BJ (cell line): ENCODE measurements at places on chromosomes 3 and 15.

DNA sequence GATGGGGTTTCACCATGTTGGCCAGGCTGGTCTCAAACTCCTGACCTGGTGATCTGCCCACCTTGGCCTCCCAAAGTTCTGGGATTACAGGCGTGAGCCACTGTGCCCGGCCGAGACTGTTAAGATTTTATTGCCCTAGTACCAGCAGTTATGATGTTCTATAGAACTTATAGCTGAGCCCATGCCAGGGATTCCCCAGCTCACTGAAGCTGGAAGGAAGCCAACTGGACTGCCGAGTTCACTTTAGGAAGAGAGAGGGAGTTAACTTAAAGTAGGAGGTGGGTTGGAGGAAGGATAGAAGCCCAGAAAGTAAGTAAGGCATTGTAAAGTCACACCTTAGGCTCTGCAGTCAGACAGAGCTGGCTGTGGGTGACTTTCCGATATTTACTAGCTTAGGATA, 101.1 kb upstream of the BOC start:
- DNase-seq: no peak

DNA sequence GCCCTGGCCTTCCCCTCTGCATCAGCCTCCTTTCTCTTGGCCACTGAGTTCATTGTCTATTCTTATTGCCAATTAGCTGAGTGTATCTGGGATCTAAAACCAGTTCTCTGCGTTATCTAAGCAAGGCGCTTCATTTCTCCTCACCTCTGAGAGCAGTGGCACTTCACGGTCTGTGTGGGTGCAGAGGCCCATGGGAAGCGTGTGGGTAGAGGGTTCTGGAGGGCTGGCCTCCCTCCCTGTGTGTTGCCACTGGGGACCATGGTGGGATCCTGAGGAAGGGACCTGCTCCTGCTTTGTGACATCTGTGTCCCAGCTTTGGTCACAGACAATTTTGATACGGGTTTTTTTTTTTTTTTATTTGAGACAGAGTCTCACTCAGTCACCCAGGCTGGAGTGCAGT, 32.7 kb downstream of the EDEM1 start:
- no peak for DNase-seq

GRCh38 chr3:32003380-32003779, 21.8 kb downstream of the ZNF860 start:
- no peak for DNase-seq

GRCh38 chr3:107206945-107207344, 170.3 kb upstream of the CCDC54 start:
- DNase-seq: no peak

GRCh38 chr3:157045238-157045850, 114.6 kb downstream of the CCNL1 start:
- DNase-seq: no peak

- DNase-seq: peak; percentile 23
Observed at GRCh38 chr3:71503525-71504249, 79.8 kb downstream of the FOXP1 start.

GRCh38 chr3:17301271-17301670, 416.5 kb downstream of the PLCL2 start:
- no peak for DNase-seq

DNA sequence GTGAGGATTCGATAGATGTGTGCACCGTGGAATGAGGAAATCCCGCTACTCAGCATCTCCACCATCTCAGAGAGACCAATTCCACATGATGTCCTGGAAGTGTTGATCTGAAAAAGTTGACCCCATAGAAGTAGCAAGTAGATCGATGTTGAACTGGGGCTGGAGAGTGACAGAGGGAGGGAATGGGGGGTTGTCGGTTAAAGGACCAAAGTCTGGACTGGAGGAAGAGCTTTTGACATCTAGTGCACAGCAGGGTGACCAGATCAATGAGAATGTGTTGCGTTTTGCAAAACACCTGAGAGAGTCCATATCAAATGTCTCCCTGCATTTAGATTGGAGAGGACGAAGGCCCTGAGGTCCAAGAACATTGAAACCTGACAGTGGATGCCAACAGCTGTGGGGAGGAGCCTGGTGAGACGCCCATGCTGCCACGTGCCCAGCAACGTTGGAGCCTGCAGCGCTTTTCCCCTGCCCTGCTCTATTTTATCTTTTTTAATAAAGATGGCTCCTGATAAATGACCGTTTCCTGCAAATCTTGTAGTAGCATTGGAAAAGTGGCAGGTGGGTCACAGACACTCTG, 30.1 kb upstream of the RPL32 start:
- no peak for DNase-seq

- no peak for DNase-seq
Observed at GRCh38 chr15:51736751-51737521, 519 bp downstream of the LYSMD2 start.

- DNase-seq: no peak
Observed at GRCh38 chr15:69576035-69576526, 123.5 kb downstream of the RPLP1 start.

DNA sequence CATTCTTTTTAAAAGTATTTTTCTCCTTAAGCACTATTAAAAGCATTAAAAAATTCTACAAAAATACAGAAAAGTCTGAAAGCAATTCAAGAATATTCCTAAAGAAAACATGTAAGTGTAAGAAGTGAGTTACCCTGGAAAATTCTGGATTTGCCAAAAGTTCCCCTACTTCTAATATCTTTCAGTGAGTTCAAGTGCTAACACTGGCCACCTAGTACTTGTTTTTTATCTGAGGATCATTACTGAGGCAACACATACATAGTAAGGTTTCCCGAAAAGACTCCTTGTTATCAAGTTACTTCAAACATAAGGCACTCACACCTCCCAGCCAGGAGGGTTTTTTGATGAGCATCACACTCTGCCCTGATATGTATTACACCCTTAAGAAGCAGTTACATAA, 158.4 kb downstream of the TIGIT start:
- DNase-seq: no peak

- DNase-seq: no peak
Observed at GRCh38 chr3:180188512-180189309, 152.0 kb upstream of the PEX5L start.

- DNase-seq: no peak
Observed at GRCh38 chr3:146498002-146498736, 28.8 kb upstream of the PLSCR2 start.

DNA sequence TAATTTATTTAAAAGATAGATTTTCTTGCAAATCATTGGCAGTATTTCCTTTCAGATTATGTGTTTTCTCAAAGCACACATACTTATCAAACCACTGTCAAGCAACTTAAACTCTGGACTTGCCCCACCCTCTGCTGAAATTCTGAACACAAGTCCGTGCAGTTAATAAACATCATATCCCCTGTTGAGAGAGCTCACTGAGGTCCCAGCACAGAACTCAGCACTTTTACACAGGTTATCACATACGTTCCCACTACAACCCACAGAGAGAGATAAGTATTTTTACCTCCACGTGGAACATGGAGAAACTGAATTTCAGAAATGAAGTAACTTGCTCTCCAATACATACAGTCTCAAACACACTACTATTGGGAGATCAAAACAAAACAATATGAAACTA, 267.6 kb upstream of the IGF1R start:
- no peak for DNase-seq

GRCh38 chr3:154015307-154015706, 105.9 kb upstream of the ARHGEF26 start:
- DNase-seq: no peak

DNA sequence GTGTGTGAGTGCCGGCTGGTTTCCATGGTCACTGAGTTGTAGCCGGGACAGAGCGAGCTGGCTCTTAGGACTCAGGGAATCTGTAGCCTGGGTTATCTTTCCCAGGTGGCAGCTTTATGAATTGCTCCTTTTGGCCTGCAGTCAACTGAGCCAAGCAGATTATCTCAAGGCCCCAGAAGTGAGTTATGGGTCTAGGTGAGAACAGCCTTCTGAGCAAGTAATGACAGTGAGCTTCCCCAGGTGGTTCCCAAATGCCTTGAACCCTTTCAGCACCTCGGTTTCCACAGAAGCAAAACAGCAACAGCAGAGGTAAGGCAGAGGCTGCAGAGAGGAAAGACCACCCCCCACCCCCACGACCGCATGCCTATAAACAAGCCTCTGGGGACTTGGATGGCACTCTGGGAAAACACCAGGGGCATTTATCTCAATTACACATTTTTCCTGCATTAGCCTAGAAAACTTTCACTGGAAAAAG, 56.7 kb upstream of the DGKG start:
- DNase-seq: no peak

- no peak for DNase-seq
Observed at GRCh38 chr15:60580650-60581376, 101.9 kb upstream of the ICE2 start.

- no peak for DNase-seq
Observed at GRCh38 chr3:61819861-61820260, 258.5 kb downstream of the PTPRG start.

DNA sequence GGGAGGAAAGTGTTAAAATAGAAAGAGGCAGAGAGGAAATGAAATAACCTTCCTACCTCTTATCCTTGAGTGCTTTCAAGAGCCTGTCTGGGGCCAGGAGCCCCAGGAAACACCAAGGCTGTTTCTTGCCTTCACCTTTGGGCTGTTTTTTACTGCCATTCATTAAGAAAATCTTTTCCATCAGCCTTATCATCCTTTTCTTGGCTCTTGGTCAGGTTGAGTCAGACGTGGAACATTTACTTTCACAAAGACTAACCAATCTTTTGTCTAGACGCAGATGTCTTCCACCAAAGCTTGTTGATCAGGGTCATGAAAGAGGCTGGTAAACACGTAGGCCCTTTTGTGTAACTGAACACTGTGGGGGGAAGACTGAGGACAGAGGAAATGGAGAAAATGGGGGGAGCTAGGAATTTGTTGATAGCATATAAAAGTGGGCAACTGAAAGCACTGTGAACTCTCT, 151.0 kb upstream of the THBS1 start:
- DNase-seq: peak; percentile 74

DNA sequence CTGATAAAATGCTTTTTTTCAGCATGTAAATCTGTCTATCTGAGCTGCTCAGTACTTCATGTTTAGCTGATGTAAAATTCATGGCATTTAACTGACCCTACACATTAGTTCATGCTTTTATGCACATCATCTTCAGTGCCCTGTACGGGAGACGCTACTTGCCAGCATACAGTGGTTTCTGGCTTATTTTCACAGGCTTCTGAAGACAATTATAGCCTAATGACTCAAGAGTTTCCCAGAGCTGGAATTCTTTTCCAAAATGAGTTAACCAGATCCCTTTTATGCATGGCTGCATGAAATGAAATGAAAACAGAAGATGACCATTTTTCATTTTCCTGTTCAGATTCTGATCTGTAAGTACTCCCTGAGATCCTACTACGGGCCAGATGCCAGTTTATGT, 1061.5 kb downstream of the ROBO2 start:
- peak; percentile 57 for DNase-seq

- no peak for DNase-seq
Observed at GRCh38 chr3:151146731-151147091, 56.3 kb downstream of the GPR171 start.

DNA sequence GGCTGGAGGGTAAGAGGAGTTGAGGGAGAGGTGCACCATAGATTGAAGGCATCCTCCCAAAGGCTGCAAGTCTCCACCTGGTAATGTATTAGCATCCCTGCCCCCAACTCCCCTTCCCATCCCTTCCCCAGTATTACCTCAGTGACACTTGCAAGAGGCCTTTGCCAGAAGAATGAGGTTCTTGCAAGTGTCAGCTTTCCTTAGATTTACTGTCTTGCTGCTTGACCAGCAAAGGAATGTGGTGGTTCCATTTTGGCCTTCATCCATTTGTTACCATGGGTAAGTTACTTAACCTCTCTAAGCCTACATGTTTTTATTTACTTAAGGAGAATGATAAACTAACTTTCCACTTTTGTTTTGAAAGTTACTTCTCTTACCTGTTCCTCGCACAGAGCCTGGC, 108.9 kb downstream of the LRTM1 start:
- DNase-seq: no peak

- DNase-seq: no peak
Observed at GRCh38 chr15:30923429-30923828, 19.7 kb downstream of the FAN1 start.

GRCh38 chr15:87653646-87654045, 602.9 kb downstream of the NTRK3 start:
- no peak for DNase-seq

DNA sequence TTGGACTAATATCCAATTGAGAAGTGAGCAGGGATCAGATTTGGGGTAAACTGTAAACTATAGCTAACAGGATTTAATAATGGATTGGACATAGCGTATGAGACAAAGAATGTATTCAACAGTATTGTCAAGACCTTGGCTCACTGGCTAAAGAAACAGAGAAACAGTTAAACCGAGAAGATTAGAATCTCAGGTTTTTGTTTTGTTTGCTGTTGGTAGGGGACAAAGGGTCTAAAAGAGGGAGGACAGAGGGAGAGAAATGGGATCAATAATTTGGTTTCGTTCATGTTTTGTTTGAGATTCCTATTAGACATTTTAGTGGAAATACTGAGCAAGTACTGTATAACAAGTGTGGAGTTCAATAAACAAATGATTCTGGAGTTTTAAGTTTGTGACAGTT, 28.6 kb downstream of the CLDN1 start:
- no peak for DNase-seq

- no peak for DNase-seq
Observed at GRCh38 chr3:38994251-38994650, 57.5 kb downstream of the SCN11A start.

- peak; percentile 17 for DNase-seq
Observed at GRCh38 chr3:147191795-147192385, 214.5 kb downstream of the ZIC4 start.

DNA sequence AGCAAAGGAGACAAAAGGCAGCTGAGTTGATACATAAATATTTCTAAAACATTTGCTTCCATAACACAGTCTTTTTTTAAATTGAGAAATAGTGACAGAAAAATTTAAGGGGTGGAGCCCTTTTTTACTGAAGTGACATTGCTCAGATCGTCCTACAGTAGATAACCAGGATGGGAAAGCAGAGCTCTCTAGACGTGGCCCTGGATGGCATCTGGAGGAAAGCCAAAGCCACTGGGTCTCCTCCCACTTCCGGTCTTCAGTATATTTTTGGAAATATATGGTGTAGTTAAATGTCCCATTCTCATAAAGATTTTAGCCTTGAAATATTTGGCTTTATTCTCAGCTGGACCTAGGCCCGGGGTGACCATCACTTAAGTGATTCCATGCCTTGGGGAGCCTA, 326.1 kb downstream of the ZNF621 start:
- DNase-seq: no peak

DNA sequence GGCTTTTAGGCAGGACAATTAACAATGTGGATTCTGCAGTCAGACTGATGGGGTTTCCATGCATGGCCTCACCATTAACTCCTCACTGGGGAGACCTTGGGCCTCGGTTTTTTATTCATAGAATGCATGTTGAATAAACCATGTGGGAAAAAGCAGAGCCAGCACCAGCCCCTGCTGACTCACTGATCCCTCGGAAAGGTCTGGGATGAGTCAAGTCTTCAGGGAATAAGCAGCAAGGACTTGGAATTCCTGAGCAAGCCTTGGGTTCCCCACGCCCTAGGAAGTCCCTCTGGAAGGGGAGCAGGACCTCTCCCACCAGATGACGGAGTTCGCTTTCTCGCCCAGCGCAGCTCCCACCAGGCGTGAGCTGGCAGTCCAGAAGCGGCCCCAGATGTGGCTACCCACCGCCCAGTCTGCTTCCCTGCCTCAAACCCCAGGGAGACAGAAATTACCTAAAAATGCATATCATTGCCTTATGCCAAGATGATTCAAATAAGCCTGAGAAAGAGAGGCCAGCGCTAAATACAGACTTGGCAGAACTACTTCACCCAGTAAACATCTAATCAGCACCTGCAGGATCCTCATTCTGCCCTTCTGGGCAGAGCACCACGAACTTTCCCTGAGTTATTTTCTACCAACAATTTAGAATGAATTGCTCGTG, 45.4 kb downstream of the BTD start:
- peak; percentile 95 for DNase-seq

GRCh38 chr3:142929890-142930289, 33.6 kb downstream of the PAQR9 start:
- no peak for DNase-seq
